Foreskin fibroblast (primary cell): ENCODE measurements at places on chromosomes 6 and 20.

DNA sequence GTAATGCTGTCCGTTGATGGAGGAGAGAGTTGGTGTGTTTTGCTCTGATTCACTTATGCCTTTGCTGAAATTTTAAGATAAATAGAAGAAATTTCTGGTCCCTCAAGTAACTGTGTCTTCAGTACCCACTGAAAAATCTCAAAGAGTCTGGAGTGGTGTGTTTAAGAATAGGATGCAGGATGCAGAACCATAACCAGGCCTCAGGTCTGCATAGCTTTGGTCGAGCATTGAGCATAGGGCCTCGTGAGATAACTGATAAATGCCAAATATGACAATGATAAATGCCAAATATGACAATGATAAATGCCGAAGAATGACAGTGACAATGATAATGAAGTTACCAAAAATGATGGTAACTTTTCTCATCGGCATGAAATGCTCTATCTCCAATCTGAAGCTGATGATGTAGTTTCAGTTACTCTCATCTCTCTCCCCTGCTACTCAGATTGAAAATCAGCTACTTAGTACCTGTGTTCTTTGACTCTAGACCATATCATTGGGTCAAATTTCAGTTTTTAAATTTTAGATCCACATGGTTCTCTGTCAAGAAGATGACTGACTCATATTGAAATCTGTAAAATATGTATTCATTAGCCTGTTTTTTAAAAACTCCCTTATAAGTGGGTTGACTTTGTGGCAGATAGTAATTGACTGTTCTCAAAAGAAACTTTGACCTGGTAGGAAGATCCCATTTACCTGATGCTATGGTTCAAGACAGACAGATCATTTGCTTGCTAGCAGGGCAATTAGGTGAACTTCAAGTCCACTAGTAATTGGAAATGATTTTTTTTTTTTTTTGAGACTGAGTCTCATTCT lies 96.6 kb downstream of the SLC16A10 start:
- DNase-seq: no peak

- DNase-seq: peak; percentile 29
Measured at GRCh38 chr20:63708301-63709148, 686 bp downstream of the ZGPAT start.

GRCh38 chr6:31834367-31835250 lies 7.1 kb downstream of the HSPA1B start:
- DNase-seq: peak; percentile 89

DNA sequence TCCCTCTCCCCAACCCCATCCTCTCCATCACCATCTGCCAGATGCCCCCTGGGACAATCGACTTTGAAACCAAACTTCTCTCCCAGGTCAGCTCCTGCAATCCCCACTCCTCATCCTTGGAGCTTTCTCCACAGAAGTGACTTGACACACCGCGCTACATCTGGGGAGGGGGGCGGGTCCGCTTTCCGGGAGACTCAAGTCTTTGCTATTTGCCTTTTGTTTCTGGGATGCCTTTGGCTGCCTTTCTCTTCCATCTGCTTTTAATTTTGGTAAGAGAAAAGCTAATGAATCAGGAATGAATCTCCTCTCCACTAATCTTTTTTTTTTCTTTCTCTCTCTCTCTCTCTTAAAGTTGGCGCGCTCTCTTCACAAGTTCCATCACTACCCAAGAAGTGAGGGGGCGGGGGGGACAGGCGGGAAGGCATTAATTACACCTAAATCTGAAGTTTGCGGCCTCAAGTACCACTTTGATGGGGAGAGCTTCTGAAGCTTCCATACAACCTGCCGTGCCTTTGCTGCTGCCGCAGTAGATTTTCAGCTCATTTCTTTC lies 664 bp upstream of the TPBG start:
- peak; percentile 96 for DNase-seq

- peak; percentile 71 for DNase-seq
Measured at GRCh38 chr6:27495386-27496135, 22.7 kb upstream of the ZNF184 start.

- DNase-seq: no peak
Measured at GRCh38 chr6:125183391-125183790, 29.8 kb downstream of the TPD52L1 start.

GRCh38 chr6:26607434-26608230 lies 10.9 kb downstream of the ABT1 start:
- peak; percentile 76 for DNase-seq

DNA sequence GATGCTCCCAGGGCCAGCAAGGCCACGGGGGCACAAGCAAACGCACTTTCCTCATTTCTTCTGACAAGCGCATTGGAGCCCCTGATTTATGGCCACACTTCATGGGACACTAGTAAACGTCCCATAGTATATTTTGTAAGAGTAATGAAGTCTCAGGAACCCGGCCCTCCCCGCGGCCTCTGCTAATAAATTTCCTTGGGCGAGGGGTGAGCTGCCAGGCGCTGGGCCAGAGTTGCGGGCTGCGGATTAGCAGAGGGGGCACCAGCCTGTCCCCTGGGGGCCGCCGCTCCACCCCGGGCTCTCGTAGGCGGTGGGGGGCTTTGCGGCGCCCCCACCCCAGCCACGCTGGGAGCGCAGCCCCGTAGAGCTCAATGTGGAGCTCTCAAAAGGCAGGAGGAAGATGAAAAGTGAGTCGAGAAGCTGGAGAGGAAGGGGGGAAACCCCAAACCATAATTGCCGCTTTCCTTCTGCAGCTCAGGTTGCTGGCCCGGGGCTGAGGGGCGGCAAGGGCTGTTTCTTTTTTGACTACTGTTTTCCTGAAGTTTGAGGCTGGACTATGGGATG lies 173.6 kb downstream of the CDC5L start:
- no peak for DNase-seq

DNA sequence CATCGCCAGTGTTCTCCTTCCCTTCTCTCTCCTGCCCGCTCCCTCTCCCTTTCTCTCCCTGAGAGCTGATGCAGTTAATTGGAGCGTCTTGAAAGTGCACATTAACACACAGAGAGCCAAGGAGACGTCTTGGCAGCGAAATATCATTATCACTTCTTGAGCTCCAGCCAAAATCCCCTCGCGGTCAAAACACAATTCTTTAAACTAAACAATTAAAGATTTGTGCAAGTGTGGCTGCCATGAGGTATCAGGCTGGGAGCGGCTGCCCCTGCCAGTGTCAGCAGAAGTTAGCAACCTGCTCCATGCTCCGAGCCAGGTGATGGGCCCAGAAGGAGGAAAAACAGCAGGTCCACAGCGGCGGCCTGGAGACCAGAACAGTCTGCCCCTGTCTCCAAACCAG lies 100.9 kb upstream of the FOXP4 start:
- DNase-seq: no peak

DNA sequence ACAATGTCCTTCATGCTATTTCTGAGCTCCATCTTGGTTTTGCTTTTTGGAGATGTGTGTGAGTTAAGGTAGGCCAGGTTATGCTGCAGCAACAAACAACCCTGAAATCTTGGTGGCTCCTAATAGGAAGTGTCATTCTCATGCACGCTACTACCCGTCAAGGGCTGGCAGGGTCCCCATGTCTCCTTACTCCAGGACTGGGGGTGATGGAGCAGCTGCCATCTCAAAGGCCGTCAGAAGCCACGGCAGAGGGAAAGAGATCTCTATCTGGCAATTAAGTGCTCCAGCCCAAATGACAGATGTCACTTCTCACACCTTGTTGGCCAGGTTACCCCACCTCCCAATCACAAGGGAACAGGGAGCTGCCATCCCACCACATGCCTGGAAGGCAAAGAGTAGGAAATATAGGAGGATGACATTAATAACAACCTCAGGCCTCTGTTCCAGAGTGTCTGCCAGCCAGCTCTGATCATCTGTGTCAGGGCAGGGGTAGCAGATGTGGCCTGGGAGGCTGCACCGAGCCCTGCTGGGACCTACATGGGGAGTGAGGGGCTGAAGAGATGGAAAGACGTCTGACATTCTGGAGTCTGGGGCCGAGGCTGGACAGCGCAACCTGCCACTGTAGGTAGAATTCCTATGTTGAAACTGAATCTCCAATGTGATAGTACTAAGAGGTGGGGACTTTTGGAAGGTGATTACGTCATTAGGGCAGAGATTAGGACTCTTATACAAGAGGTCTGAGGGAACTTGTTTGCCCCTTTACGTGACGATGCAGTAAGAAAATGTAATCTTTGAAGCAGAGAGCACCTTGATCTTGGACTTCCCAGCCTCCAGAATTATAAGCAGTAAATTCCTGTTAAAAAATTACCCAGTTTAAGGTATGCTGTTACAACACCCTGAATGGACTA lies 4.8 kb upstream of the SDCBP2 start:
- no peak for DNase-seq

- no peak for DNase-seq
Measured at GRCh38 chr6:166671434-166672081, 44.5 kb upstream of the RPS6KA2 start.

DNA sequence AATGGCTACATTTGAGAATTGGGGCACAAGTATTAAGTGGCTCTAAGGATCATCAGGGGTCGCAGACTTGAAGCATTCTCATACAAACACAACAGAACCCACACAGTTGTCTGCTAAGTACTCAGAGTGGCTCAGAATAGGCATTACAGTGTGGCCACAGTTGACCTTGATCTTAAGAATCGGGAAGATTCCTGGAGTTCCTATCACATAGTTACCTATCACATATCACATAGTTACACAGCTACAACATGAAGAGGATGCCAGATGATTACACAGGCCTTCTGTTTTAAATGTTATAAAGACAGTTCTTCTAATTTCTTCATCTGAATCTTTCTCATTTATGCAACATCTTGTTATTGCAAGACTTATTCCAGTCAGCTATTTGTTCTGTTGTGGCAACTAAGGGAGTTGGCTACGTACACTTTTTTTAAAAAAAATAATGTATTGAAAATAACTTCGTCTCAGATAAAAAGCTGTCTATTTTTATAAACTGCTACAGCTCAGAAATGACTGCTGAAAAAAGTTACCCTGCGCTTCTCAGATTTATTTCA lies 129.0 kb downstream of the REV3L start:
- DNase-seq: no peak

DNA sequence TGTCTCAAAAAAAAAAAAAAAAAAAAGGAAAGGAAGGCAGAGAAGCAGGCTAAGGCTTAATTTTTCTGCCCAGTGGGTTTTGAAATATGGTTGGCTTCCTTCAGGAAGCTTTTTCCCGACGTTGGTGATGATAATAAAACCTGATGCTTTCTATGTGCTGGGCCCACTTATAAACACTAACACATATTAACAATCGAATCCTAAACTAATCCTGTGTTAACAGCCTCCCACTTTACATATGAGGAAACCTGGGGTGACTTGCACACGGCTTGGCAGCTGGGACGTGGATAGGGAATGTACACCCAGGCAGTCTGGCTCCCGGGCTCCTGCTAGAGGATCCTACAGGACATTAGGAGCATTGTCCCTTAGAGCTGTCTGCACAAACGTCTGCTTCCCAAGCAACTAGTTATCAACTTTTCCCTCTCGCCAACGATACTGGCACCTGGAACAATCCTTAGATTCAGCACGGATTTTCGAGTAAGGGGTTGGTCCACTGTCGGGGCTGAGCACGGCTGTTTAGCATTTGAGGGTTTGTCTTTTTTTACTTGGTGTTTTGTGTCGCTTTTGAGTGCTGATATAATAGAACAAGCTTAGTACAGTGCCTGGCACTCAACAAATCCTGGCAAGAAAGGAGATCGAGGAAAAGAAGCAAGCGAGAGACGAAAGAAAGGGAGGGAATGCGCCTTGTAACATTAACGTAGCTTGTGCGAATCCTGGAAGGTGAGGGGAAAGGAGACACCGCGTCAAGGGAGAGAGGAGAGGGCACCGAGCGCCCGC lies 622 bp upstream of the KIZ start:
- DNase-seq: peak; percentile 71

- DNase-seq: peak; percentile 94
Measured at GRCh38 chr6:155188707-155189496, 74.9 kb upstream of the CLDN20 start.

- DNase-seq: no peak
Measured at GRCh38 chr6:39208223-39208739, 21.0 kb downstream of the KCNK5 start.

DNA sequence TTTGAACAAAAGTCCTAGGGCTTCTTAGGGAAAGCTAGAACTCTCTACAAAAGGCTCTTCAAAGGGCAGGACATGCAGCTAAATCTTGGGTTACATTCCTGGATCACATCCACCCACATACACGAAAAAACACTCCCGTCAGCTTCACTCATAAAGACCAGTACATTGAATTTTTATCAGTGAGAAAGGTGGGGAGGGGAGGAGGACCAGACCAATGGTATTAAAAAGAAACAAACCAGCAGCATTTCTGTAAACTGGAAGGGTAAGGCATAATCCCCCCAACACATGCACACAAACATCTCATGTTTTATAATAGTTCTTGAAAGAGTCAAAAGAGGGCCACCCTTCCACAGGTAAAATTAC lies 31.6 kb downstream of the MYLK4 start:
- DNase-seq: no peak

- no peak for DNase-seq
Measured at GRCh38 chr6:164130151-164130550, 715.6 kb downstream of the QKI start.

- DNase-seq: no peak
Measured at GRCh38 chr20:2806351-2806701, 5.9 kb upstream of the CPXM1 start.

GRCh38 chr20:1971893-1972586 lies 21.8 kb downstream of the PDYN start:
- DNase-seq: no peak

GRCh38 chr6:134424798-134425170 lies 106.9 kb upstream of the SGK1 start:
- DNase-seq: no peak

- peak; percentile 48 for DNase-seq
Measured at GRCh38 chr20:9015984-9016324, 52.9 kb upstream of the PLCB4 start.

GRCh38 chr6:29827579-29828470 lies at the start of gene HLA-G:
TSS of gene HLA-G (plus strand) at chr6:29827825. CDS start at chr6:29827845, 20 bp downstream.
- no peak for DNase-seq

- no peak for DNase-seq
Measured at GRCh38 chr20:10539818-10540553, 104.9 kb downstream of the SLX4IP start.

- DNase-seq: peak; percentile 54
Measured at GRCh38 chr6:83193747-83194566, 800 bp downstream of the RWDD2A start.
